PC-9 (cell line): ENCODE measurements at places on chromosomes 2 and 18. TPM values are rescaled to one million over a fixed set of nuclear protein-coding genes. Genes with fewer than 3 reads are reported as not detected.

- peak overlapping the region; percentile 68 for H3K27ac ChIP-seq
- no peaks in the 10 kb centered on the region for H3K27me3 ChIP-seq
- DNase-seq: no peak
- no peaks in the 10 kb centered on the region for H3K36me3 ChIP-seq
- H3K4me1 ChIP-seq: peaks cover 20% of the 10 kb centered on the region
Observed at GRCh38 chr2:186590350-186590758, 498 bp downstream of the ITGAV start.

- no peaks in the 10 kb centered on the region for H3K27me3 ChIP-seq
- no peak overlapping the region for H3K4me3 ChIP-seq
- H3K27ac ChIP-seq: no peak overlapping the region
- no peaks in the 10 kb centered on the region for H3K4me1 ChIP-seq
Observed at GRCh38 chr18:79725486-79725885, 45.9 kb downstream of the CTDP1 start.

GRCh38 chr2:174573621-174574081, 24.0 kb downstream of the WIPF1 start:
- H3K36me3 ChIP-seq: no peaks in the 10 kb centered on the region
- DNase-seq: no peak
- H3K4me1 ChIP-seq: 0 out of 2 replicates have a peak, but pooled peaks cover 5% of the 10 kb centered on the region
- H3K27me3 ChIP-seq: no peaks in the 10 kb centered on the region

DNA sequence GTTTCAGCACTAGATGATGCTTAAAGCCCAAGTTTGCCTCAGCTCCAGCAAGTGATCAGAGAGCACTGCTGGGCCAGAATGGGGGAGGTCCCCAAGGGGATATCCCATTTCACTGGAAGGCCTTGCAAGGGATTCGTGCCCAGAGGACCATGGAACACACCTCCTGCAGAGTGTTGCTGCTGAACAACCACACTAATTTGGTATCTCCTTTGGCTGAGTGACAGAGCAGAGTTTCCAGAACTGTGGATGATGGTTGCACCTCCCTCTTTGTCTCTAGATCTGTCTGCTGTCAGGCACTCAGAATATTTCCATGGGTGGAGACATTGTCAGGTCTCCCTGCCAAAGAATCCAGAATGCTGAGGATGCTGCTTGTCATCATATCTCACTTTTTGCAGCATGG, 484.8 kb upstream of the NETO1 start:
- no peak for DNase-seq
- no peak overlapping the region for H3K27ac ChIP-seq
- no peaks in the 10 kb centered on the region for H3K27me3 ChIP-seq
- H3K4me1 ChIP-seq: no peaks in the 10 kb centered on the region
- no peaks in the 10 kb centered on the region for H3K36me3 ChIP-seq

GRCh38 chr2:95342556-95343320, 45.6 kb downstream of the KCNIP3 start:
- no peaks in the 10 kb centered on the region for H3K36me3 ChIP-seq
- no peak overlapping the region for H3K27ac ChIP-seq
- peaks cover 5% of the 10 kb centered on the region; the same call in 1 of the 2 replicates for H3K4me1 ChIP-seq
- no peak for DNase-seq

Gene HRH4
- 0.18 TPM in 1 of 2 replicates, not detected in the other for total RNA-seq

Gene AQP12A
- total RNA-seq: not detected in 2 replicates

Gene SPP2
- not detected in 2 replicates for total RNA-seq
